ENCODE measurements at places on chromosomes 12 and 14. TPM values are rescaled to one million over a fixed set of nuclear protein-coding genes. Genes with fewer than 3 reads are reported as not detected.

DNA sequence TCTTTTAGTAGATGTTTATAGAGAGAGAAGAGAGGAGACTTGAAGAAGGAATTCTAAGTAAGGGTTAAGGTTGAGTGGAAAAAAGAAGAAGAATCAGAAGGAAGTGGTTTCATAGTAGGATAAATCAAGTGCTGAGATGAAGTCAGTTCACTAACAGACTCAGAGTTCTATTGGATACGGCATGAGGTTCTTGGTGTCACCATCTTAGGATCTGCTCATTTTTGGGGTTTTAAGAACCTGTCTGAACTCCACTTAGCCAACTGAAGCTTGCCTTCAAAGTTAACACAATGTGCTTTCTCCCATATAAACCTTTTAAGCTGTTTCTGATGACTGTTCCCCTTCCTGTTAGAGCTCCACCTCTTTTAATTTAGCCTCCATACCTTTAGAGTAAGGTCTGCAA, 152.6 kb downstream of the PRKCH start:
- DNase-seq = no peak

- no peak for DNase-seq
Observed at GRCh38 chr14:100031506-100032281, 33.5 kb upstream of the EVL start.

GRCh38 chr14:93832665-93833064, 44.4 kb upstream of the PRIMA1 start:
- DNase-seq = no peak

DNA sequence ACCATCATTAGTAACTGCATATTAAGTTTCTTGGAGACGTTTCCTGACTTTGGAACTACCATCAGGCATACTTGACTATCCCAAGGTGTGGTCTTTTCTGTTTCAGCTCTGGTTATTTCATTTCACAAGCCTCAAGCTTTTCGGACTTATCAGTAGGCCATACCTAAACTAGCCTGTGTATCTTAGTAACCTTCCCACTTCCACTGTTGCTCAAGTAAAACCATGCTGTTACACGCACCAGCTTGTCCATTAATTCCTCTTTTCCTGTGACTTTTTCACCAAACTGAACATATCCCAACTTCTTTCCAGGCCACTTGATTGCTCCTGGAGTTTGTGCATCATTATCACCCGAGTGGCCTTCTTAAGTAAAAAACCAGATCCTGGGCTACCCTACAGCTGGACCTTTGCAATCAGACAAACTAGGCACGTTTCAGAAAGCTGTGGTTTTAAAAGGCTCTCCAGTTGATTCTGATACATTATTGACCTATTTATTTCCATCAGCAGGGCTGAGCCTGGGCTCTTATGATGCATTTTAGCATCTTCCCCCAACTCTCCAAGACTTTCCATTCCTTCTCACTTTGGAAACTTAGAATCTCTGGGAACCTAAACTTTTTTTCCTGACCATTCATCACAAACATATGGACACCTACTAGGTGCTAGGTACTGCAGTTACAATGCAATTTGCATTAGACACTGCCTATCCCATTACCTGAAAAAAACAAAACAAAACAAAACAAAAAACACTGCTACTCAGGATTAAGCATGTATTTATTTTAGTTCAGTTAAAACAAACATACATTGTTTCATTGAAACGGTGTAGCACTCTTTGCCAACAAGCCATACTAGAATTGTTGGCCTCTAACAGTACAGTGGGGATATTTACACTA, 14.9 kb downstream of the SLC38A2 start:
- no peak for DNase-seq

DNA sequence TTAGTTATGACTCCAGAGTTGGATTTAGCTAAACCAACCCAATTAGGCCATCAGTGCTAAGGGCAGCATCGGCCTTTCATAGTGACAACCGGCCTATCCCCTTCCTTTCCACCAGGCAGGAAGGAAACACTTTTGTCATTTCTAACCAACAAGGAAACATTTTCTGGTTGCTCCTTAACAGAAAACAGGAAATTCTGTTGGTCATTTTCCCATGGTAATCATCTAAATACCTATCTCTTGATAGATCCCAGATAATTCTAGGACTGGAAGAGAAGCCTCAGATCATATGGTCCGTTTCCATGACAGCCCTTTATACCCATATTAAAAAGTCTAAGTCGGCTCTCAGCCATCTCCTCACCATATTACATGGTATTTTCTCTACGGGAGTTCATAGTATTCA, 79.2 kb upstream of the USP44 start:
- DNase-seq = no peak

- peak; percentile 78 for DNase-seq
Observed at GRCh38 chr14:93051600-93052546, 63.9 kb downstream of the ITPK1 start.

DNA sequence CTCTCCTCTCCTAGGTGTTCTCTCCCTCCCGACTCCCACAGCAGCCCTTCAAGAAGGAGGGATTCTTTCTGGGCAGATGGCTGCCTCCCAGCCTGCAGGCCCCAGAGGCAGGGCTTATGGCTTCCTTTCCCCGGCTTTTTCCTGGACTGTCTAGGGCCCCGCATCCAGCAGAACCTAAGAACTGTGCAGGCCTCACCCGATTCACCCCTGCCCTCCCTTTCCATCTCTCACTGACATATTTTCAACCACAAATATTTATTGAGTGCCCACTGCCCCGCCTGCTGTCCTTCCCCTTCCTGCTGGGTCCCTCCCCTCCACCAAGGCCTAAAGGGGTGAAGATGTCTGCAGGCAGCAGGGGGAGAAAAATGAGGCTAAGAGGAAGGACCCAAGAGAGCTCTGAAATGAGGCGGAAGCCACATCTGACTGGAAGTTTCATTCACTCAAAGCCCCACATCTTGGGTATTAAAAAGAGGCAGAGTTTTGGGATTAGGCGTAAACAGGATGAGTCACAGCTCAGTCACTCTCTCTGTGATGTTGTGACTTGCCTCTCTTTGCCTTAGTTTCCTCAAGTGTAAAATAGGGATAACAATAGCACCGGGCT, 2.9 kb downstream of the SCNN1A start:
- DNase-seq = no peak

DNA sequence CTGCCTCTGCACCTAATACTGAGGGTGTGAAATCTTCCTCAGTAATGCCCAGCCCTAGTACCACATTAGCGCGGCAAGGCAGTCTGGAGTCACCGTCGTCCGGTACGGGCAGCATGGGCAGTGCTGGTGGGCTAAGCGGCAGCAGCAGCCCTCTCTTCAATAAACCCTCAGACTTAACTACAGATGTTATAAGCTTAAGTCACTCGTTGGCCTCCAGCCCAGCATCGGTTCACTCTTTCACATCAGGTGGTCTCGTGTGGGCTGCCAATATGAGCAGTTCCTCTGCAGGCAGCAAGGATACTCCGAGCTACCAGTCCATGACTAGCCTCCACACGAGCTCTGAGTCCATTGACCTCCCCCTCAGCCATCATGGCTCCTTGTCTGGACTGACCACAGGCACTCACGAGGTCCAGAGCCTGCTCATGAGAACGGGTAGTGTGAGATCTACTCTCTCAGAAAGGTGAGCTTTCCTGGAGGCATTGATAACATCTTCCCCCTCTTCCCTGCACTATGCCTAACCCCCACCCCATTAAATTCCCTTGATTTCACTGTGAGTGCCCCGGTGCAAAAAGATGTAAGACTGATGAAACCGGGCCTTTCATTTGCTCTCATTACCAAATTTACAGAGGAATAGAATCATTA, 291.4 kb downstream of the NAV3 start:
- no peak for DNase-seq

- no peak for DNase-seq
Observed at GRCh38 chr14:45252366-45253069, 484 bp downstream of the MIS18BP1 start.

- DNase-seq = no peak
Observed at GRCh38 chr12:109479761-109480160, 2.3 kb downstream of the UBE3B start.

DNA sequence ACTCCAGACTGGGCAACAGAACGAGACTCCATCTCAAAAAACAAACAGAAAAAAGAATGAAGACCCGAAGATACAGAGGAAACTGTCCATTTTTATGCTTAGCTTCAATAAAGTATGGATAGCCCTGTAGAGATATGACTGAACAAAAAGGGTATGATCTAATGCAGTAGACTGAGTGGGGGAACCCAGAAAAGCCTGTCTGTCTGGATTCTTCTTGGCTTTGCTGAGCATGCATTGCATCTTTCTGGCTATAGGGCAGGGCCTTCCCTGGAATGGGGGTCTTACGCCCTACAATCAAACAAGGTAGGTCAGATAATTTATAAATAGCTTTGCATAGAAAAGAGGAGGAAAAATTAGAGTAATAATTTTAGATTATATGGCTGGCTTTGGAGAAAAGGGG, 10.1 kb downstream of the MIA2 start:
- no peak for DNase-seq

- DNase-seq = peak; percentile 59
Observed at GRCh38 chr12:68118096-68118755, 41.3 kb downstream of the IFNG start.

DNA sequence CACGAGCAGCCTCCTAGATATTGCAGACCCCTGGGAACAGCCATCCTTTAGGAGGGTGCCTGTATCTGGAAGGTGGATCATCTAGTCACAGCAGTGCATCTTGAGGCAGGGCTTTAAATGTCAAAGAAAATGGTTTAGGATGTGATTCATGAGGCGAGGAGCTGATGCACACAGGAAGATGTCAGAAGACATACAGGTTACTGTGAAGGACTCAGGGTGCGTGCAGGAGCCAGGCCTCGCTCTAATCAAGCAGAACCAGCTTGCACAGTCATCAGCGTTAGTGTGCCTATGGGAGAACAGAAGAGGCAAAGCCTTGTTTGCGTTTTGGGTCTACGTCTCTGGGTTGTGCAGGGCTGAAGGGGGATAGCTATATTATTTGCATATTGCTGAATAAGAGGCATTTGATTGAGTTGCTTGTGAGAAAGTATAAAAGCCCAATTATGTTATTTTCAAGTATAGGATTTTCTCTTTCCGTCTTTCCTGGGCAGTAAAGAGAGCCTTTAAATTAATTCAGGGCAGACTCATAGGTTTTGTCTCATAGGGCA, 77.3 kb upstream of the RPH3A start:
- no peak for DNase-seq

DNA sequence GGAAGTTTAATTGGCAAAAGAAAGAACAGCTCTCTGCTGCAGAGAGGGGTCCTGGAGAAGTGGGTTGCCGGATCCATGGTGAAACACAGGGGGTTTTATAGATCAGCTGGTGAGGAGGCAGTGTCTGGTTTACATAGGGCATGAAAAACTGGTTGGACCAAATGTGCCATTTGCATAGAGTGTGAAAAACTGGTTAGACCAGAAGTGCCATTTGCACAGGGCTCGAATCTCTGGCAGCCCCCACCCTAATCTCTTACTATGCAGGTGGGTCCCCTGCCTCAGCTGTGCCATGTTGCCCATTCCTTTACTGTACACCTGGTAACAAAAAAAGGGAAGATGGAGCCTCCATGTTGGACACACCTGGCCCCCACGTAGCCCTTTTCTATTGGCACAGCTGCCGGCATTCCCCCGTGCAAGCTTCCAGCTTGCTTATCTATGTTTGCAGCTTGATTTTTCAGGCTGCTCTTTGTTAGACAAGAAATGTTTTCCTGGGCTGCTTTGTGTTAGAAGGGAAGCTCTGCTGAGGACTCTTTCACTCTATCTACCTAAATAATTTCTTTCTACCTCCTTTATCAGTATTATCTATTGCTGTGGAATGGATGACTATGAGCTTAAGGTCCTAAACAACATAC, 61.1 kb upstream of the TMEM132D start:
- DNase-seq = no peak

DNA sequence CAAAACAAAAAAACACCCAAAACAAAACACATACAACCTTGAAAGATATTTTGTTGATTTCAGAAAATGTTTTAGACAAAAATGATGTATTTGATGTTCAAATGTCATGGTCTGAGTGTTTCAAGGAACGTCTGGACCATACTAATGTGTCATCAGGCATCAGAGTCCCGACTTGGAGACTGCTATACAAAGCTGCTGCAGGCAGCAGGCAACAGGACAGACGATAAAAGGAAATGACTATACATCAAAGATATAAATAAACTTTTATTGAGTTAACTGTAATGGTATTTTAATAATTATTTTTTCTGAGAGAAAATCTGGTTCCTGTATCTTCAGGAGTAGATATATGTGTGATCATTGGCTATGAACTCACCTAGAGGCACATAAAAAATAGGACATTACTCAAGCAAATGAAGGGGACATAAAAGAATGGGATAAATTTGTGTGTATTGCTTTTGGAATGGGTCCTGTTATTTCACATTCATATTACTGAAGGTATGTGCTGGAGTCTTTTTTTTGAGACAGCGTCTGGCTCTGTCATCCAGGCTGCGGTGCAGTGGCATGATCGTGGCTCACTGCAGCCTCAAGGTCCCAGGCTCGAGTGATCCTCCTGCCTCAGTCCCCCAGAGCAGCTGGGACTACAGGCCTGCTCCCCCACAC, 87.3 kb upstream of the HECTD1 start:
- no peak for DNase-seq

DNA sequence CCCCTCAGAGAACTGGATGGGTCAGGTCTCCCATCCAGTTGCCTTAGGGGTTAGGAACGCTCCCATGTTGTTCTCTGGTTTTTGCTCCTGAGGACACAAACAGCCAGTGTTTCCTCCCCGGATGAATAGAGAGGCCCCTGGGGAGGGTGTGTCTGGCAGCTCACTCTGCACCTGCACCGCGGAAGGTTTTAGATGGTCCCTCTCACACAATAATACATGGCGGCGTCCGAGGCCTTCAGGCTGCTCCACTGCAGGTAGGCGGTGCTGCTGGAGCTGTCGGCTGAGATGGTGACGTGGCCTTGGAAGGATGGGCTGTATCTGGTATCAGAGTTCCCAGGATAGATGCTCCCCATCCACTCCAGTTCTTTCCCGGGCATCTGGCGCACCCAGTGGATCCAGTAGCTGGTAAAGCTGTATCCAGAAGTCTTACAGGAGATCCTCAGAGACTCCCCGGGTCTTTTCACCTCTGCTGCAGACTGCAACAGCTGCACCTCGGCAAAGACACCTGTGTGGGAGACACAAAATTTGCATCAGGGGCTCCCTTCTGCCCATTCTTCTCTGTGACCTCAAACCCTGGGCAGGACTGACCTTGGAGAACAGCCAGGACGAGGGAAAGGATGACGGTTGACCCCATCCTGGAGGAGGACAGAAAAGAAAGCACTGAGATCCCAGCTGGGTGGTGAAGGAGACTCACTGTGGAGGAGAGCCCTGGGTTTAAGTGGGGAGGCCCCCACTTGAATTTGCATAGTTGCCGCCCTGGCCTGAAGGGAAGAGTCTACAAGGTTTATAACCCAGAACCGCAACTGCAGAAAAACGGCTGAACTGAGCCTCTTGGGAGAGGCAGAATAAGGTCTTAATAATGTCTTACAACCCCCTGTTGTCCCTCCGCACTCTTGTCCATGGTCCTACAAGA, 1324.8 kb downstream of the TMEM121 start:
- no peak for DNase-seq

GRCh38 chr12:64675795-64676194, 65.5 kb downstream of the RASSF3 start:
- DNase-seq = no peak

FAR2 gene
- 22.1 TPM for total RNA-seq

DTX3 gene
- 67.5 TPM for total RNA-seq

VWF gene
- 0.35 TPM for total RNA-seq

MAPKAPK5 gene
- total RNA-seq = 80.7 TPM
